ENCODE measurements at places on chromosomes 6 and 20.

GRCh38 chr20:5402903-5403531 is 86.3 kb upstream of the PROKR2 start:
- no peak for DNase-seq

GRCh38 chr6:80380566-80380965 is 274.1 kb downstream of the BCKDHB start:
- no peak for DNase-seq

GRCh38 chr6:21608601-21609000 is 15.1 kb downstream of the SOX4 start:
- DNase-seq: no peak

DNA sequence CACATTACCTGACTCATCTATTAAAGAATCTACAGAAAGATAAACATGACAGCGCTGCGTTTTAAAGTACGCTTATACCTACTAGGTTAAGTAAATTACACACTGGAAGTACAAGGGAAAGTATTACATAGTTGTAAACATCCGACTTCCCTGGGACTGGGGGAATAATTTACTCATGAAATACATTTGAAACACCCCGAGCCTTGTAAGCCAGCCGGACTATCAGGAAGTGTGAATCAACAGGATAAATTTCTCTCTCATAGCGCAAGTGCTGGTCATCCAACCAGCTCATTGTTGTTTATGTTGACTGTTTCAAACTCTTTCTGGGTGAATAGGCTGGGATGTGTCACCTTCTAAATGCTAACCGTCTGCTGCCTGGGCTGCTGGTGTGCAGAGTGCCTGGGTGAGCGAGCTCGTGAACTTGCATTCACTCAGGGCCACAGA is 4.9 kb downstream of the BMP6 start:
- DNase-seq: no peak

DNA sequence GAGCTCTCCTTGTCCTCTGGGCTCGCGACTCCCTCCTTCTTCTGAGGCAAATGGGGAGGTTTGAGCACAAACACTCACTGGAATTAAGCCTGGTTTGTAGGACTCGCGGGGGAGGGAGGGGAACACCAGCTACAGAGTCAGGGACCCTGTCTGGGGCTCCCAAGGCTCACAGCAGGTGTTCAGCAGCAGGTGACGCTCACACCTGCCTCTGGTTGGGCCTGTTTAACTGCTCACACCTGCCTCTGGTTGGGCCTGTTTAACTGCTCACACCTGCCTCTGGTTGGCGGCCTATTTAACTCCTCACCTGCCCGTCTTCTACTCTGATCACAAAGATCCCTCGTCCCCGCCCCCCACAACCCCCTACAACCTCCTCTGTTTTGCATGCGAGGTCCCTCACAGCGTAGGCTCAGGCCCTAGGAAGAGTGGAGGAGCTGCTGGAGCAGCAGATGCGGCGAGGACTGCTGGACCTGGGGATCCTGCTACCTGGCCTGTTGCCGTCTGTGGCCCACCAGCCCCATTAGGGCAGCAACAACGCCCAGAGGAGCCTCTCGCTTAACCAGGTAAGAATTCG is 181.9 kb downstream of the ERMARD start:
- no peak for DNase-seq

- no peak for DNase-seq
Observed at GRCh38 chr20:41607791-41608190, 10.4 kb downstream of the CHD6 start.

GRCh38 chr6:41777551-41778285 is 2.0 kb downstream of the FRS3 start:
- no peak for DNase-seq

DNA sequence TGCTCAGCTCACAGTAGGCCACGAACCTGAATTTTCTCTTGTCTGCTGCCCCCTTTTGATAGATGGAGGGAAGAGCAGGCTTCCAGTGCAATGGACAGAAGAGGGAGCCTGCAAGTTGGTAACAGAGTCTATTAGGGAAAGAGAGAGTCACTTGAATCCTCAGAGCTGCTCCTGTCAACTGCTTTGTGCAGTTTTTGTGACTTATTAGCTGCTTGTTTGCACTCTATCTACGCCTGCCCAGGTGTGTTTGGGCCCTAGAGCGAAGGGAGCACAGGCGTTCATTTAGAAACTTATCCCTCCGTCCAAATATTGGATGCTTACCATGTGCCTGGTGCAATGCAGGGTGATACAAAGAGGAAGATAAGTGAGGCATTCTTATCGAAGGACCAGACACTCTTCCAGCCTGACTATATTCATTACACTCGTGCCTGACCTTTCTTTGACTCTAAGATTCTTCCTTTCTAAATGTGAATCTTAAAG is 11.6 kb upstream of the SLC2A12 start:
- peak; percentile 35 for DNase-seq

DNA sequence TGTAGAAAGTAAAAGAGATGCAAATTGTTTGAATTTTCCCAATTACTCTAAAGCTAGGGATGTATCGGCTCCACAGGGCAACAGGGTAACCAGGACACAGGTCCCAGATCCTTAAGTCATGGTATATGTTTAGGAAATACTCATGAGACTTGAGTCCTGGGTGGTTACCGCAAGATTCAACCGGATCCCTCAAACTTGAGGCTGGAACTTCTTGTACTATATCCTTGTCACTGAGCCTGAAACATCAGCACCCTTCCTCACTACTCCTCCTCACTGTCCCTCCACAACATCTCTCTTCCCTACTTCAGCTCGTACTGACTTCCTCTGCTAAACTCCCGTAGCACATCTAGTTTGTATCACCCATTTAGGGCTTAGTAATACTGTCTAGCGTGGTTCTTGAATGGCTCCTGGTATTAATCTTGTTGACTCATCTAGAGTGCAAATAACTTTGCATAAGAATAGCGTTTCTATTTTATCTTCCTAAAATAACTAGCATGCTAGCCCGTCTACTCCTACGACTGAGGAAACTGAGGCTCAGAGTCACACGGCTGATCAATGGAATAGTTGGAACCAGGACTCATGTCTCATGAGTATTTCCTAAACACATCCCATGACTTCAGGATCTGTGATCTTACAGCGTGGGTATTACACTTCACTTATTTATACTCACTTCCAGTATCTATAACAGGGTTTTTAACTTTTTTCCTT is 72.1 kb downstream of the FILIP1 start:
- DNase-seq: no peak
